Naive thymus-derived CD8-positive, alpha-beta T cell (primary cell): ENCODE measurements at places on chromosomes 7 and 10. TPM values are rescaled to one million over a fixed set of nuclear protein-coding genes. Genes with fewer than 3 reads are reported as not detected.

Gene FAM13C
- not detected for total RNA-seq

Gene NPFFR1
- not detected for total RNA-seq

Gene SLC39A12
- total RNA-seq = not detected

Gene HOXA1
- 0.44 TPM for total RNA-seq

Gene C7orf57
- total RNA-seq = not detected

Gene TFR2
- total RNA-seq = 5.9 TPM

Gene FAM180A
- total RNA-seq = not detected

Gene DKK1
- total RNA-seq = not detected

- no peak overlapping the region for H3K27ac ChIP-seq
- no peak overlapping the region for H3K4me3 ChIP-seq
- no peak for DNase-seq
Measured at GRCh38 chr7:111483078-111483477, 79.2 kb downstream of the IMMP2L start.

DNA sequence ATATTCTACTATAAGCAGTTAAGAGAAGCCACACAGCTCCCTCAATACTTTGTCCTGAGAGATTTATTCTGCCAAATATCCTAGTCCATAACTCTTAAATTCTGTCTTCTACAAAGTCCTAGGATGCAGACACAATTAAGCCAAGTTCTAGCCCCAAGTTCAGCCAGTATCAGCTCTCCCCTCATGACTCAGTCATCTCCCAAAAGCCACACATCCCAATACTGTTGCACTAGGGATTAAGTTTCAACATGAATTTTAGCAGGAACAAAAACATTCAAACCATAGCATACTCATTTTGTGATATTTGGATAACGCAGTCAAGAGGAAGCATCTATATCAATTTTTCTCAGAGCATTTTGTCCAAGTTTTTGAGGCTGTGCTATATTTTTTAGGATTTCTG lies 277.4 kb downstream of the FZD1 start:
- peaks cover 3% of the 10 kb centered on the region for H3K27me3 ChIP-seq
- H3K36me3 ChIP-seq = no peaks in the 10 kb centered on the region
- no peak for DNase-seq
- no peaks in the 10 kb centered on the region for H3K4me1 ChIP-seq

DNA sequence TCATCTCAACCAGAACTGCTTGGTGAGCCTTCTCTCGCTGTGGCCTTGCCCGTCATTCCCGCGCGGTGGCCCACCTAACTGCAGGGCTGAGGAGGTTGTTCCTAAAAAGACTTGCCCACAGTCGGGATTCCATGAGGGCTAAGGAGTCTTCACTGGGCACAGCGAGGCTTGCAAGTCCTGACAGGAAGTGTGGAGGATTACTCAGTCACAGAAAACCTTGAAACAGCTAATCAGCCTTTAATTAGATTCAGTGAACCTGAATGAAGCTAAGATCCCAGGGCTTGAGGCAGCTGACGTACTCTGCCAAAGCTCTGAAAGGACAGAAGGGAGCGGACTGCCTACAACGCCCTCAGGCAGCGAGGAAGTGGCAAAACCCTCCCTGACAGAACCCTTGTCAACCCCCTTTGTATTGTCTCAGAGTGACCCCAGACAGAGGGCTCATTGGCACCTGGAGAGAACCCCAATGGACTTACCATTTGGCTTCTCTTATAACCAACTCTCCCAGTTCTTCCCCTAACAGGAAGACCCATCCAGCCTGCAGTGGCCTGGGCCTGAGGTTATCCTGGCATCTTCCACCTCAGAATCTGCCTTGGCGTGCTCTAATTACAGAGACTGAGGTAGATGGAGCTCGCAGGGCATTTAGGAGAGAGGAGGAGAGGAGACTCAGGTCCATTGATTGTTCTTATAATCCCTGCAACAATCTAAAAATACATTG lies 2.5 kb upstream of the LAMB4 start:
- H3K4me1 ChIP-seq = peaks cover 12% of the 10 kb centered on the region
- H3K27ac ChIP-seq = no peak overlapping the region
- no peaks in the 10 kb centered on the region for H3K27me3 ChIP-seq
- H3K36me3 ChIP-seq = peaks cover 2% of the 10 kb centered on the region
- no peak overlapping the region for H3K4me3 ChIP-seq
- DNase-seq = no peak

- no peak for DNase-seq
- peak overlapping the region; percentile 52 for H3K4me3 ChIP-seq
- peaks cover 10% of the 10 kb centered on the region for H3K27me3 ChIP-seq
- H3K27ac ChIP-seq = no peak overlapping the region
- H3K4me1 ChIP-seq = peaks cover 10% of the 10 kb centered on the region
Measured at GRCh38 chr7:70829221-70830059, 302.5 kb upstream of the GALNT17 start.

DNA sequence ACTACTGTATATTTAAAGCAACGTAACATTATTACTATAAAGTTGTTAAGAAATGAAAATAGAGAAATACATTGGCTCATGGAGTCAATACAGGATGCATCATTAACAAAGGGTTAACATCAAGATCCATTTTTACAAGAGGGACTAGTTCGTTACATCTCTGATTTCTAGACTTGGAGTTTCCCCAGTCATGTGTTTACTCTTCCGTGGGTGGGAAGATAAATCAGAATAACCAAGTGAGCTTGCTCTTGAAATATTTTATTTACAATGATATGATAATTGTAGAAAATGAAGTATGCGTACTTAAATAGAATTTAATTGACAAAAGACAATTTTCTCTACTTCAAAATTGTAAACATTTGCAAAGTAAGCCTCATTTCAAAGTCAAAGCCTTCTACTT lies 1.0 kb upstream of the PRKAR2B start:
- H3K4me1 ChIP-seq = peaks cover 17% of the 10 kb centered on the region
- H3K4me3 ChIP-seq = peak overlapping the region; percentile 82
- no peak for DNase-seq
- peaks cover 2% of the 10 kb centered on the region for H3K36me3 ChIP-seq

- H3K27me3 ChIP-seq = peaks cover 3% of the 10 kb centered on the region
- H3K27ac ChIP-seq = no peak overlapping the region
- no peak for DNase-seq
- H3K4me1 ChIP-seq = no peaks in the 10 kb centered on the region
Measured at GRCh38 chr7:46139079-46139478, 218.0 kb upstream of the IGFBP3 start.

DNA sequence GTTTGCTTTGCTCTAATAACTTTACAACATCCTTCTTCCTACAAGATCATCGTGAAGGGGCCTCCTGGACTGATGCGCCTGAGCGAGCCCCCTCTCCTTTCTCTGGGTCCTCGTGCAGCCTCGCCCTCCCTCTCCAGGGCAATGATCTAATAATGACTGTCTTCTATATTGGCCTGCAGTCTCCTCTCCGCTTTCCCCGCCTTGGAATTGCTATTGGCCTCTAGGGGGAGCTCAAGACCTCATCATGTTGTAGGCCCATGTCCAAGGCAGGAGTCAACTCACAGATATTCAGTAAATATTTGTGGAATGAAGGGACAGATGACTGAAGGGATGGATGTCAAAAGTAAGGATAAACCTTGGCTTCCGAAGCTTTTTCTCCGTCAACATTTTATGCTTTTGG lies 1180.3 kb downstream of the TYW1 start:
- H3K4me3 ChIP-seq = no peak overlapping the region
- H3K4me1 ChIP-seq = no peaks in the 10 kb centered on the region
- H3K27ac ChIP-seq = no peak overlapping the region

DNA sequence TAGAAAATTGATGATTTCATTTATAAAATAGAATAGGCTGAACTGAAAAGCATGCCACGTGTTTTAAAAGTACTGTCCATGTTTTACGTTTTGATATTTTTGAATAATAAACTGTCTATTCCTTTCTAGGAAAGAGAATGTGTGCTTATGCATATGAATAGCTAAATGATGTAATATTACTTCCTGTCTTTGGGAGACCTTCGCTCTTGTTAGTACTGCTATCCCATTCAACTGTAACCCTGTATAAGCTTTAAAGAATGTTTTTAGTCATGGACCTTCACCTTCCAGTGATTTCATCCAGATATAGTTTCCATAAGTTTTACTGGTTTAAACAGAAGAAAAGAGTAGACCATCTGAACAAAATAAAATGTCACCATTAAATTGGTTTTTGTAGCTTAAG lies 274.4 kb upstream of the SEMA3A start:
- H3K27me3 ChIP-seq = no peaks in the 10 kb centered on the region
- H3K36me3 ChIP-seq = no peaks in the 10 kb centered on the region
- no peaks in the 10 kb centered on the region for H3K4me1 ChIP-seq
- no peak overlapping the region for H3K27ac ChIP-seq
- no peak overlapping the region for H3K4me3 ChIP-seq

DNA sequence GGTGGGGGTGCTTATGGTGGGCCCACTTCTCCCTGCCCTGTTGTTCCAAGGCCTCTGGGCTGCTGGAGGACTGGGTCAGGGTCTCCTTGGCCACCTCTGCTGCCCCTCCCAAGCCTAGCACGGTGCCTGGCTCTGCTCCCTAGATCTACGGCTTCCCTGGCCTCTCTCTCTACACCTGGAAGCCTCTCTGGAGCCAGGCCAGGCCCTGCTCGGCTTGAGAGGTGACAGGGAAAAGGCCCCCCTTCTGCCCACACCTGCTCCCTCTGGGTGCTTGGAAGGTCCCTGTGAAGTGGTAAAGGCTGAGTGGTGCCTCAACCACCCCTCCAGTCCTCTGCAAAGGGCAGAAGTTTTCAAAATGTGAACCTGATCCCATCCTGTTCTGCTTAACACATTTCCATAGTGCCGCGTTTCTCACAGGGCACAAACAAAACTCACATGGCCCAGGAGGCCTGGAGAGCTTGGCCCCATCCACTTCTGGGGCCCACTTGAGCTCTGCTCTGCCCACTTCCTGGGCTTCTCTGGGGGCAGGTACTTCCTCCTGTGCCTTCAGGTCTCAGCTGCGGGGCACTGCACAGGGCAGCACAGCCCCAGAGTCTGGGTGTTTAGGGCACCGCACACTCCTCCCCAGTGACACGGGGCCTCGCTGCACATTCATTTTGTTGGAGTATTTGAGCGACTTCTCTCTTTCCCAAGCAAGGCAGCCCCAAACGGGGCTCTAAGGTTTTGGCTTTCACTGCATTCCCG lies 169.9 kb downstream of the PIP4K2A start:
- H3K4me1 ChIP-seq = peaks cover 45% of the 10 kb centered on the region
- no peak for DNase-seq
- peak overlapping the region; percentile 56 for H3K4me3 ChIP-seq
- peak overlapping the region; percentile 67 for H3K27ac ChIP-seq

- H3K4me1 ChIP-seq = no peaks in the 10 kb centered on the region
- peaks cover 4% of the 10 kb centered on the region for H3K27me3 ChIP-seq
- no peak overlapping the region for H3K4me3 ChIP-seq
- H3K27ac ChIP-seq = no peak overlapping the region
- no peaks in the 10 kb centered on the region for H3K36me3 ChIP-seq
Measured at GRCh38 chr10:34773636-34774630, 41.2 kb downstream of the PARD3 start.

DNA sequence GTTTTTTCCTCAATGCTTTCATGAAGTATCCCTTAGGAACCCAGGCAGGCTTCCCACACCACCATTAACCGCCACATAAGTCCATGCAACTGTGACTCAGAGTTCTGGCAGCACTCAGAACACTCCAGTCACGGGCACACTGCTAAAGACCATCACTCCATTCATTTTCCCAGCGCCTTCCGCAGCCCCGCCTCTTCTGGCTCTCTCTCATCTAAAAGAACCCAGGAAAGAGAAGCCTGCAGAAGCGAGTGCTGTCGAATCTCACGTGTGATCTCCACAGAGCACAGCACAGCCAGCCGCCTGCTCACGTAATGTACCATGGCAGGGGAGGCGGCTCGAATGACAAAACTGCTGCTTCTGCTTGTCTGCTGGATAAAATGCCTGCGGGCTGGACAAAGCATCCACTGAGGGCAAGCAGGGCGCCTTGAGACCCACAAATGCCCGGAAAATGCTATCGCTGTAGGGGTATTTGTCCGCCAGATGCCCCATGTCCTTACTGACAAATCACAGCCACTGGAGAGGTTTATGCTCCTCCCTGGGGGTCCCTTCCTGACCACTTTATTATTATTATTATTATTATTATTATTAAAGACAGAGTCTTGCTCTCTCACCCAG lies 1.8 kb downstream of the PSMG3 start:
- H3K36me3 ChIP-seq = no peaks in the 10 kb centered on the region
- H3K4me1 ChIP-seq = peaks cover 32% of the 10 kb centered on the region
- no peaks in the 10 kb centered on the region for H3K27me3 ChIP-seq
- H3K4me3 ChIP-seq = no peak overlapping the region

DNA sequence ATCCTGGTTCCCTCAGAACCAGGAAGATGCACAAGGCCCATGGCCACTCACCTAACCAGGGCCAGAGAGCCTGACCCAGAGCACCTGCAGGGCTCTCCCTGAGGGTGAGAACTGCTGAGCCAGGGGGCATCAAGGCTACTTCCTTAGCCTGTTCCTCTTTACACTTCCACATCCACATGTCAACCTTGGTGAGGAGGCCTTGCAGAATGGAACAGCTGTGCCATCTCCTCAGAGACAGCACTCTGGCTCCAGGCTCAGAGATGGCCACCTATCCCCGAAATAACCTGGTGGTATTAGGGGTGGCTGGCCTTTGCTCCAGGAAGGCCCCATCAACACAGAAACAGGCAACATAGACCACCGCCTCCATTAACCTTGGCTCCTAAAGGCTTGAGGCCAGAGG lies 473.0 kb downstream of the RPS24 start:
- no peak for DNase-seq
- H3K4me1 ChIP-seq = no peaks in the 10 kb centered on the region
- no peak overlapping the region for H3K4me3 ChIP-seq
- no peaks in the 10 kb centered on the region for H3K36me3 ChIP-seq
- H3K27ac ChIP-seq = no peak overlapping the region

DNA sequence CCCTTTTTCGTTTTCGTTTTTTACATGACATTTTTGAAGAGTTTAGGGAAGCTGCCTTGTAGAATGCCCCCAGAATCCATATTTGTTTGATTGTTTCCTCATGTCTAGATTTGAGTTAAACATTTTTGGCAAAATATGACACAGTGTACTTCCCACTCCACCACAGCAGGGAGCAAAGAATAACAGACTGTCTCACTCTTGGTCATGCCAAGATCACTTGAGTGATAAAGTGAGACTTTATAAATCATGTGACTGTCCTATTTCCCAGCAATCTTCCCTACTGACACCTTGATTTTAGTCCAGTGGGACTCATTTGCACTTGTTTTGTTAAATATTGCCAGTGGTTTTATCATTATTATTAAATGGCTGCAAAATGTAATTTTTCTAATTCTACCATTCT lies 44.4 kb upstream of the USP6NL start:
- no peak overlapping the region for H3K4me3 ChIP-seq
- no peak overlapping the region for H3K27ac ChIP-seq
- no peak for DNase-seq
- H3K4me1 ChIP-seq = peaks cover 5% of the 10 kb centered on the region

GRCh38 chr7:41742401-41743020 lies 39.6 kb upstream of the INHBA start:
- H3K27ac ChIP-seq = no peak overlapping the region
- H3K27me3 ChIP-seq = peaks cover 7% of the 10 kb centered on the region
- no peaks in the 10 kb centered on the region for H3K36me3 ChIP-seq
- no peak overlapping the region for H3K4me3 ChIP-seq
- H3K4me1 ChIP-seq = no peaks in the 10 kb centered on the region
- no peak for DNase-seq

- DNase-seq = no peak
- H3K27me3 ChIP-seq = no peaks in the 10 kb centered on the region
- no peak overlapping the region for H3K4me3 ChIP-seq
- H3K27ac ChIP-seq = no peak overlapping the region
- peaks cover 19% of the 10 kb centered on the region for H3K36me3 ChIP-seq
- H3K4me1 ChIP-seq = peaks cover 12% of the 10 kb centered on the region
Measured at GRCh38 chr7:127882313-127882920, 148.8 kb downstream of the LRRC4 start.
